ENCODE measurements at places on chromosomes 7 and 10. TPM values are rescaled to one million over a fixed set of nuclear protein-coding genes. Genes with fewer than 3 reads are reported as not detected.

DNA sequence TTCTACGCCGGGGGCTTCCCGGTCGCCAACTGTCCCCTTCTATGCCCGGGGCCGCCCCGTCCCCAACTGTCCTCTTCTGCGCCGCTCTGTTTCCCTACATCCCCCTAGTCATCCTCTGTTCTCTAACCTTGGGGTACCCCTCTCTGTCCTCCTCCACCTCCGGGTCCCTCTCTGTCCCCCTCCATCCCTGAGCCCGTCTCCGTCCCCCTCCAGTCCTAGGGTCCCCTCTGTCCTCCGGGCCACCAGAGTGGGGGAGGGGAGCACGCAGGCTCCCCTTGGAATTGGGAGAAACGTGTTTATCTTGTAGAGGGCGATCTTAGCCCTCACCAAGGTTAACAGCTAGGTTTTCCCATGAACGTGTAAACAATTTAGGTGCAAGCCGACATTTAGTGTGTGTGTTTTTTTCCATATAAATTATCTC lies 852 bp upstream of the KLF6 start:
- peak; percentile 80 for DNase-seq
- H3K27ac ChIP-seq, result peak overlapping the region; percentile 100
- peaks cover 13% of the 10 kb centered on the region for H3K36me3 ChIP-seq
- no peaks in the 10 kb centered on the region for H3K27me3 ChIP-seq
- peaks cover 24% of the 10 kb centered on the region for H3K4me1 ChIP-seq

DNA sequence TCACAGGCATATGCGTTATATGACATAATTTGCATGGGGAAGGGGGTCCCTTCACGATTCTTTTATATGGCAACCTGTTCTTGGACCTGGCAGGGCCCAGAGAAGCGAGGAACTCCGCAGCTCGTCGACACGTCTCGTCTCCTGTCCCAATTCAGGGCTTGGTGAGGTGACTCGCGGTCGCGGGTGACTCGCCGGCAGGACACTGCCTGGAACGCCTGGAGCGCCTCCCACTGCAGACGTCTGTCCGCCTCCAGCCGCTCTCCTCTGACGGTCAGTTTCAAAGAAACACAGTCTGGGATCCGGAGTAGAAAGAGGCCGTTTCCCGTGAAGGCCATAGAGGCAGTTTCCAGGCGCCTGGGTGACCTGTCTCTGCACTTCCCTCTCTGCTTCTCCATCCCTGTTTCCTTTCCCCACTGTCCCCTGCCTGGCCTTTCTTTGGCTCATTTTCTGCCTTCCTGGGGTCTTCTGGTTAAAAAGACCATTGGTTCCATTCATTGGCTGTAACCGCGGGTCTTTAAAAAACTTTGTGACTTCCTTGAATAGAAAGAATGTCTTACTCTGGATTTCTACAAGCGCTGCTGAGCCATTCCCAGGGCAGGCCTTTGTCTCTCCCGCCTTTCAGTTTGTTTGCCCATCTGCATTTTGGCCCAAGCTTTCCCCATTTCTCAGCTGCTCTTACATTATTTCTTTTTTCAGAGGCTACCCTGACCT lies 1.2 kb downstream of the UPP1 start:
- H3K4me3 ChIP-seq, result peak overlapping the region; percentile 80
- peak; percentile 53 for DNase-seq
- peaks cover 19% of the 10 kb centered on the region for H3K36me3 ChIP-seq
- H3K27ac ChIP-seq, result peak overlapping the region; percentile 90
- H3K27me3 ChIP-seq, result no peaks in the 10 kb centered on the region
- peaks cover 63% of the 10 kb centered on the region for H3K4me1 ChIP-seq

DNA sequence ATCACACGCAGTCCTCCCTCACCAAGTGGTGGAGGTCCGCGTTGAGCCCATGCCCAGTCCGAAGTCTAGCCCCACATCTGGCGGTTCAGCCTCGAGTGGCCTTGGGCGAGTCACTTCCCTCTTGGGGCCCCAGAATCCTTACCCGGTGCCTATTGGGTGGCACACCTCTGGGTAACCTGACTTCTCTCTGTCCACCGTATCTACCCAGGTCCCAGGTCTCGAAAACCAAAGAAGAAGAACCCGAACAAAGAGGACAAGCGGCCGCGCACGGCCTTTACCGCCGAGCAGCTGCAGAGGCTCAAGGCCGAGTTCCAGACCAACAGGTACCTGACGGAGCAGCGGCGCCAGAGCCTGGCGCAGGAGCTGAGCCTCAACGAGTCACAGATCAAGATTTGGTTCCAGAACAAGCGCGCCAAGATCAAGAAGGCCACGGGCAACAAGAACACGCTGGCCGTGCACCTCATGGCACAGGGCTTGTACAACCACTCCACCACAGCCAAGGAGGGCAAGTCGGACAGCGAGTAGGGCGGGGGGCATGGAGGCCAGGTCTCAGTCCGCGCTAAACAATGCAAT lies 4.3 kb downstream of the EN2 start:
- no peak for DNase-seq
- no peak overlapping the region for H3K4me3 ChIP-seq
- peaks cover 65% of the 10 kb centered on the region for H3K27me3 ChIP-seq
- no peaks in the 10 kb centered on the region for H3K36me3 ChIP-seq

GRCh38 chr10:91635401-91636400 lies 2.8 kb upstream of the PPP1R3C start:
- peaks cover 33% of the 10 kb centered on the region for H3K4me1 ChIP-seq
- no peak overlapping the region for H3K4me3 ChIP-seq
- no peaks in the 10 kb centered on the region for H3K27me3 ChIP-seq
- DNase-seq, result peak; percentile 71

DNA sequence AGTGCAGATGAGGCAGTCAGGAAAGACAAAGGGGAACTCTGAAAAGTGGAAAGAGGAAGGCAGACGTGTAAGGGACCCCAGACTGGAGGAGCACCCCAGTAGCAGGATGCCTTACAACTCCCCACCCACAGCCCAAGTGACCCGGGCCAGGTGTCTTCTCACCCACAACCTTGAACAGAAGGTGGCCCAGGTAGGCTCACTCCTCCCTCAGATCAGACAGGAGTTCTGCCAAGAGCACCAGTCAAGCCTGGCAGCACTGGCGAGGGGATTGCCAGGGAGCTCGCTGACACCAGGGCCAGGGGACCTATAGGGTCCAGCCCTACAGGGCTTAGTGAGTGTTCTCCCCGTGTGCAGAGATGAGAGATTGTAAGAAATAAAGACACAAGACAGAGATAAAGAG lies 27.1 kb upstream of the LMBR1 start:
- H3K36me3 ChIP-seq, result no peaks in the 10 kb centered on the region
- H3K4me3 ChIP-seq, result no peak overlapping the region
- H3K27me3 ChIP-seq, result no peaks in the 10 kb centered on the region
- H3K27ac ChIP-seq, result no peak overlapping the region
- DNase-seq, result no peak

DNA sequence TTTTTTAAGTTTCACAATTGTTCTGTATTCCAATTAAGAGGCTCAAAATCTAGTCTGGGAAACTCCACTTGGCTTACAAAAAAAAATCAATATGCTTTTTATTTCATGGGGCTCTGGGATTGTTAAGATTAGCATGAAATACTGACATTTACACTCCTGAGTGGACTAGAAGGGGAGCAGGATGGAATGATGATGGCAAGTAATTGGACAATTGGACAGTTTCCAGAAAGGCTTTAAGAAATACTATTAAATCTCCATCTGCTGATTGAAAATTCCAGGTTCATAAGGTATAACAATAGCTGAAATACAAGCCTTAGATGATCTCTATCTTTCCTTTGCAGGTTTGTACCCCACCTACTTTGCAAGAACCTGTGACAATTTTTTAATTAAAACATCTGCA lies 184.4 kb downstream of the LRRTM3 start:
- DNase-seq, result peak; percentile 9
- H3K4me1 ChIP-seq, result no peaks in the 10 kb centered on the region
- no peaks in the 10 kb centered on the region for H3K27me3 ChIP-seq
- no peak overlapping the region for H3K27ac ChIP-seq

DNA sequence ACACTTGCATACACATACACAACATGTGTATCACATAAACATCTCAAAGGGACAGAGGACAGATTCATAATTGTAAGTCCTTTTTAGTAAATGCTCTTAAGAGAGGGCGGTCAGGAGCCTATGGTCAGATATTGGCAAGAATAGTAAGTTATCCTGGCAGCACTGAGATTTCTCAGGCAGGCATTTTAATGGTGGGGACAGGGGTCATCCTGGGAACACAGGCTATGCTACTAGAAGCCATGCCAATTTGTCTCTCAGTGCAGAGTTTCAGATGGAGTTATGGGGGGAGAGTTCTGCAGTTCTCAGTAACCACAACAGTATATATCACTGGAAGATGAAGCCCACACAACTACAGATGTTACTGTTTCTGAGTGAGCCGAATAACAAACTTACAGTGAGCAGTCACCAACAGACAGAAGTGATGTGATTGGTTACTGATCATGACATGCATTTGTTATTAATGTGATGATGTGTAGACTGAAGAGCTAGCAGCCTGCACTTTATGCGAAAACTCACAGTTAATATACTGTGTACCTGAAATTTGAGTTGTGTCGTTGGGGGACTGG lies 16.4 kb downstream of the ZNF487 start:
- peaks cover 35% of the 10 kb centered on the region for H3K4me1 ChIP-seq
- DNase-seq, result no peak
- no peaks in the 10 kb centered on the region for H3K36me3 ChIP-seq
- H3K4me3 ChIP-seq, result no peak overlapping the region

- no peak overlapping the region for H3K27ac ChIP-seq
- no peaks in the 10 kb centered on the region for H3K27me3 ChIP-seq
- DNase-seq, result no peak
- peaks cover 5% of the 10 kb centered on the region for H3K36me3 ChIP-seq
- H3K4me3 ChIP-seq, result no peak overlapping the region
Observed at GRCh38 chr7:8141070-8141469, 120.9 kb downstream of the ICA1 start.

DNA sequence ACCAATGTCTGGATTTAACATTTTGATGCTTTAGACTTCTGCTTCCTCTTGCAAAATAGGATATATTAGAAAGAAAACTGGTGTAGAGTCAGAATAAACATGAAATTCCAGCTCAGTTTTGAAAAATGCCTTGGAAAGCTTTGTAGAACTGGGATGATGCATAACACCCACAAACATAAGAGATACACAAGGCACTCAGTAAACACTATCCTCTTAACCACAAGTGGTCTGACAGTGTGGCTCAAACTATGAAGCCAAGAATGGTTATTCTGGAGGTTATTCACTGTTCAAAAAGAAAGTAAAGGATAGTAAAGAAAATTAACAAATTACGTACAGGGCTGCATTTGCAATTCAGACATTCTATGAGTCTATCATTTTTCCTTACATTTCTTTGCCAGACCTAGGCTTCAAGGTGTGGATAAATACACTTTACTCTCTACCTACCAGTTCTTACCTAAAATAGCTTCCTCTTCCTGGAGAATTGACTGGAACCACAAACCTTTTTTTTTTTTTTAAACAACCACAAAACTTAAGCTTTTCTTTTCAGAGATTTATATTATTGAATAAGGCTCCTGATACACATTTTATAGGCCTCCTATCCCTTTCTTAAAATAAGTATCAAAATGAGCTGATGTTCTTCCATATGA lies 9.0 kb upstream of the RSBN1L start:
- H3K4me1 ChIP-seq, result peaks cover 86% of the 10 kb centered on the region
- peaks cover 29% of the 10 kb centered on the region for H3K36me3 ChIP-seq
- no peaks in the 10 kb centered on the region for H3K27me3 ChIP-seq
- peak overlapping the region; percentile 71 for H3K27ac ChIP-seq

GRCh38 chr7:52114509-52114908 lies 797.9 kb upstream of the COBL start:
- no peaks in the 10 kb centered on the region for H3K4me1 ChIP-seq
- H3K27me3 ChIP-seq, result no peaks in the 10 kb centered on the region
- no peak overlapping the region for H3K4me3 ChIP-seq
- no peak overlapping the region for H3K27ac ChIP-seq
- no peaks in the 10 kb centered on the region for H3K36me3 ChIP-seq

- H3K27me3 ChIP-seq, result no peaks in the 10 kb centered on the region
- peaks cover 7% of the 10 kb centered on the region for H3K36me3 ChIP-seq
- no peak overlapping the region for H3K27ac ChIP-seq
Observed at GRCh38 chr7:32532086-32532485, 36.8 kb downstream of the AVL9 start.

- H3K4me3 ChIP-seq, result no peak overlapping the region
- no peaks in the 10 kb centered on the region for H3K4me1 ChIP-seq
- H3K36me3 ChIP-seq, result no peaks in the 10 kb centered on the region
- H3K27me3 ChIP-seq, result no peaks in the 10 kb centered on the region
Observed at GRCh38 chr10:104842704-104843103, 201.6 kb downstream of the SORCS3 start.

DNA sequence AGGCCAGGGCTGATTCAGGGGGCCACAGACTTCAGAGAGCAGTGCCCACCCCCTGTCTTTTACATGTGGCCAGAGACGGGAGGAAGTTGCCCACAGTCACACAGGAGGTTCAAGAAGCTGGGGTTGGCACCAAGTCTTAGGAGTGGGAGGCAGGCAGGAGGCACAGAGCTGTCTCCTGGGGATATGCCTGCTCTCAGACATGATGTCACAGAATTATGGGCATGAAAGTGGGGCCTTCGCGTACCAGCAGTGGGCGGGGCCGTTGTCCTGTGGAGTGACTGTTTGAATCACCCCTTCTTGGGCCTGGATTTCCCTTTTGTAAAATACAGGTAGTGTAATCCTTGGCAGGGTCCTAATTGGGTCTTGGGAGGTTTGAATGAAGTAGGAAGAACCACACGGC lies 81.2 kb upstream of the PPIF start:
- H3K27ac ChIP-seq, result peak overlapping the region; percentile 76
- no peak overlapping the region for H3K4me3 ChIP-seq

GRCh38 chr7:111666260-111666659 lies 104.0 kb upstream of the IMMP2L start:
- no peaks in the 10 kb centered on the region for H3K36me3 ChIP-seq
- no peaks in the 10 kb centered on the region for H3K4me1 ChIP-seq
- no peak for DNase-seq
- H3K27me3 ChIP-seq, result no peaks in the 10 kb centered on the region

GRCh38 chr7:6205971-6206660 lies 66.3 kb downstream of the CYTH3 start:
- no peaks in the 10 kb centered on the region for H3K4me1 ChIP-seq
- H3K27ac ChIP-seq, result no peak overlapping the region
- no peak for DNase-seq
- no peak overlapping the region for H3K4me3 ChIP-seq

- H3K27me3 ChIP-seq, result no peaks in the 10 kb centered on the region
- H3K36me3 ChIP-seq, result no peaks in the 10 kb centered on the region
- no peaks in the 10 kb centered on the region for H3K4me1 ChIP-seq
- no peak for DNase-seq
- H3K4me3 ChIP-seq, result no peak overlapping the region
Observed at GRCh38 chr10:63393050-63393449, 72.7 kb downstream of the JMJD1C start.

GRCh38 chr7:132577206-132578049 lies 1.2 kb upstream of the PLXNA4 start:
- peak; percentile 94 for DNase-seq
- H3K36me3 ChIP-seq, result no peaks in the 10 kb centered on the region
- peak overlapping the region; percentile 64 for H3K4me3 ChIP-seq
- H3K4me1 ChIP-seq, result peaks cover 15% of the 10 kb centered on the region
- H3K27me3 ChIP-seq, result peaks cover 82% of the 10 kb centered on the region
- H3K27ac ChIP-seq, result no peak overlapping the region

The EN2 gene
- total RNA-seq, result not detected

The PRSS37 gene
- not detected for total RNA-seq

The AGK gene
- total RNA-seq, result 2.9 TPM

The ADAMTS14 gene
- 7.0 TPM for total RNA-seq

The PLXDC2 gene
- total RNA-seq, result 12.1 TPM

The HTR7 gene
- total RNA-seq, result 7.1 TPM

The TCTN3 gene
- 1.2 TPM for total RNA-seq

The FAM180A gene
- total RNA-seq, result not detected

The ELFN1 gene
- not detected for total RNA-seq

The EIF4EBP2 gene
- 64.3 TPM for total RNA-seq

The SLC13A1 gene
- not detected for total RNA-seq

Measured in stomach (tissue), 19 donors.